ENCODE measurements at places on chromosomes 11 and 22. TPM values are rescaled to one million over a fixed set of nuclear protein-coding genes. Genes with fewer than 3 reads are reported as not detected.

The KIAA1671 gene
- 22.8 TPM for polyA plus RNA-seq

DNA sequence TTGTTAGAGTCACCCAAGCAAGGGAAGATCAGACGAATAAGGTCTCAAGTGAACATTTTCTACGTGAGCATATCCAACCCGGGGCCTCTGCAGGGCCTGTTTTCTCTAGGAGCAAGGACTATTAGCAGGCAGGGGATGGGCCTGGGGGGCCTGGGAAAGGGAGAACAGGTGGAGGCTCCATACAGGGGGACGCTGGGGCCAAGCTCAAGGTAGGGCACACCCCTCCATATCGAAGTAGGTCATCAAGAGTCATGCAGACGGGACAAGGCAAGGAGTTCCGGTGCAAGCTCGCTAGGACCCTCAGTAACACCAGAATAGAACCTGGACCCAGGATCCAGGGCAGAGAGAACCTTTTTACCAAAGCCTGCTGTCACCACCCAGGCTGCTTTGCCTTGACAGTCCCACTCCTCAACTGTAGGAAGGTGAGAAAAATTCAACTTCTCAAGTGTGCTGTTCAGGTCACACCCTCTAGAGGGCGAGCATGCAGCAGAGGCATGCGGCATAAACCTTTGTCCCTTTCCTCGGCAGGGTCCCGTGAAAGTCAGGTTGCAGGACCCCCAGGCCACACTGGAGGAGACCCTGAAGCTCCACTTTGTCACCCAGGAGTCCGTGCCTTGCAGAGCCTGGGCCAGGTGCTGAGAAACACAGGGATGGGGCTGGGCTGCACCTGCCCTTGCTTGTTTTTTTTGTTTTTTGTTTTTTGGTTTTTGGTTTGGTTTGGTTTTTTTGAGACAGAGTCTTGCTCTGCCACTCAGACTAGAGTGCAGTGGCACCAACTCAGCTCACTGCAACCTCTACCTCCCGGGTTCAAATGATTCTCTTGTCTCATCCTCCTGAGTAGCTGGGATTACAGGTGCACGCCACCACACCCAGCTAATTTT is 8.6 kb upstream of the APOBEC3B start:
- DNase-seq, result peak; percentile 38

The SPTBN2 gene
- polyA plus RNA-seq, result 1.9 TPM

DNA sequence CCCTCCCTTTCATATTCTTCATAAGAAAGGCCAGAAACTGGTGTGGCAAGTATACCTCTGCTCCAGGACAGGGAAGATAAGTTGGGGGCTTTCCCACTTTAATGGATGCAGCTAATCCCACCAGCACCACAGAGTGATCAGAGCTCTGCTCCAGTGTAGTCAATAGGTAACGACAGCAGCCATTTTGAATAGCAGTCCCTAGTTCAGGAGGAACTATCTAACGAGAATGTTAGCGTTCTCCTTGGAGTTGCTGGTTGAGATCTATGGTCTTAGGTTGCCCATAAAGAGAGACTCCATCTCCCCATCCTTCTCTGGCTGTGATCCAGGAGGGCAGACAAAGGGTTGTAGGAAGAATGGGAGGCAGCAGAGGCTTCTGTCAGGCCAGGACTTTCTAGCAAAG is 64.0 kb upstream of the CCDC90B start:
- no peak for DNase-seq

DNA sequence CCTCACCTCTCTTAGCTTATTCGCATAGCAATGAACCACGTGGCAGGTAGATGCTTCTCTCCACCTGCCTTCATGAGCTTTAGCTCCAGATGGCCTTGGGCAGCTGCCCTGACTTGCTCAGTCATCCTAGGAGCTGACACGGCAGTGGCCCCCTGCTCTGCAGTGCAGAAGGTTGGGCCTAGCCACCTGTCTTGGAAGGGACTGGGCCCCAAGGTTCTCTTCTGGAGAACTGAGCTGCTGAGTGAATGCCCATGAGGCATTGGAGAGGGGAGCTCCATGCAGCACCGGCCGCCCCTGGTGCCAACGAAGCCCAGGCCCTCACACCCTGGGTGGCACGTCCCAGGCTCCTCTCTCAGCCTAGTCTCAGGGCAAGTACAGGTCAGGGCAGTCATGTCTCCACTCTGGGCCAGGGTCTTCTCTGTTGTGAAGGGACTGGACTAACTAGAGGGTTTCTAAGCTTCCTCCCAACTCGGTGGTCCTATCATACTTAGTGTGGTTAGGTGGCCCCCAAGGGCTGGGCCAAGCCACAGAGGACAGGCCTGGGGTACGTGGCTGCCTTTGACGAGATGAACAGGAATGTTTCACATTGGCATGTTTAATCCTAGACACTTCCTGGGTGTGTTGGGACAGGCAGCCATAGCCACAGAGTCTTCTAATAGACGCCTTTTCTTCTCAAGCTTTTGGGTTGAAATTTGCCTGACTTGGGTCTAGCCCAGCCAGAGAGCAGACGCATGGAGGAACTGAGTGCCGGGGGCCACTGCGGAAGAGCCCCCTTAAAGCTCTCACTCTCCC is 47.9 kb downstream of the ALX4 start:
- no peak for DNase-seq

- no peak for DNase-seq
Observed at GRCh38 chr11:130872981-130873380, 43.3 kb downstream of the SNX19 start.

DNA sequence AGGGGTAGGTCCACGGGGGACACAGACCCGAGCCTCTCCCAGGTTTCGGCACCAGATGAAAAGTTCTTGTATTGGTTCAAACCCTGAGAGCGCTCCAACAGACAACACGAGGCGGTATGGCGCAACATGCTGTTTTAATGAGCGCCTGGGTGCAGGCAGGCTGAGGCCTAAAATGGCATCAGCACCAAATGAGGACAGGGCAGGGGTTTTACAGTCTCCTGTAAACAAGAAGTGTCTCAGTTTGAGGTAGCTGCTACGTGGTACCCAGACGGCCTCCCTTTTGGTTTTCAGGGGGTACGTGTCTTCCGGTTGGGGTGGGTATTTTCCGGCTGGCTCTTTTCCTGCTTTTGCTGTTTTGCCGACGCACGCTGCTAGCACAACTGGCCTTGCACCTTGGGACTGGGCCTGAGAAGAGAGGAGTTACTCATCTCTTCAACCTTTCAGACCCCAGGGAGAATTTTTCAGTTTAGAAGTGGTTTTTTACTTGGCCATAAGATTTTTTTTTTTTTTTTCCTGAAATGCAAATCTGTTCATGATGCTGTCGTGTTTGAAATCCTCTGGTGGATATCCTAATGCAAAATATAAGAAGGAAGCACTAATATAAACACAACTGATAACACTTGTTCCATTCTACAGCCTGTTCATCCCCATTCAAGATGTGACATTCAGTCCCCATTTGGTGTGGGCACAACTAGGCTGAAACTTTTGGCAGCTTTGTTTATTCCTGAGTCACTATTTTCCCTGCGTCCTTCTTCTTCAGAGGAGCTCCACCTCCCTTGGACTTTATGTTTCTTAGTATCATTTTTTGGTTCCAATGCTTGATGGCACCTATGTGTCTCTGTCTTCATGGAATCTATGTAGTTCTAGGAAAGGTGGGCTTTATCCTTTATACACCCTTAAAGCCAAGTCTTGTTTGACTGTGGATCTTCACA is 6.5 kb downstream of the PPFIBP2 start:
- no peak for DNase-seq

DNA sequence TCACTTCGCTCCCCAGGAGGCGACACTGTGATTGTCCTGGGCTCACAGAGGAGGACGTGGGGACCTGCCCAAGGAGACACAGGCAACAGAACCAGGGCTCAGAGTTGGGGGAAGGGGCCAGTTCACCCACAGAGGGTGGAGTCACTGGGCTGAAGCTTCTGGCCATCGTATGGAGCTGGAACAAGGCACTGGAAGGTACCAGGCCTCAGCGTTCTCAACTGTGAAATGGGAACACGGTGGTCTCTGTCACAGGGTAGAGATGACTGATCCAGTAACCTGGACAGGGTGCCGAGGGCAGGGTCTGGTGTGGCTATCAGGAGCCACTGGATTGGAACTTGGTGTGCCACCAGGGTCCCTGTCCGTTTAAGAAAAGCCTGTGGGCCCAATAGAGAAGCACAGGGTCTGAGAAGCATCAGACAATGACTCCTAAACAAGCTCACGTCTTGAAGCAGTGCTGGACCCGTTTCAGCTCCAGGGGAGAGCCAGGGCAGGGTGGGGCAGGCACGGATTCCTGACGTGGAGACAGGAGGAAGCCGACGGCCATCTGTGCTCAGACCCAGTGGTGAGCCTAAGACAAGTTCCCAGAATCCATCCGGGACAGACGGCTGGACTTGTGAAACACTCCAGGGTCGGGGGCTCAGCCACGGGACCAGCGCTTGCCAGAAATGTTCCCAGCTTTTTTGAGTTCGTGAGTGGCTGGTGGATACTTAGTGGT is 25.0 kb upstream of the KCNQ1OT1 start:
- peak; percentile 66 for DNase-seq

GRCh38 chr11:71212871-71213559 is 39.4 kb downstream of the SHANK2 start:
- no peak for DNase-seq

- DNase-seq, result no peak
Observed at GRCh38 chr11:86144846-86145245, 76.0 kb upstream of the PICALM start.

DNA sequence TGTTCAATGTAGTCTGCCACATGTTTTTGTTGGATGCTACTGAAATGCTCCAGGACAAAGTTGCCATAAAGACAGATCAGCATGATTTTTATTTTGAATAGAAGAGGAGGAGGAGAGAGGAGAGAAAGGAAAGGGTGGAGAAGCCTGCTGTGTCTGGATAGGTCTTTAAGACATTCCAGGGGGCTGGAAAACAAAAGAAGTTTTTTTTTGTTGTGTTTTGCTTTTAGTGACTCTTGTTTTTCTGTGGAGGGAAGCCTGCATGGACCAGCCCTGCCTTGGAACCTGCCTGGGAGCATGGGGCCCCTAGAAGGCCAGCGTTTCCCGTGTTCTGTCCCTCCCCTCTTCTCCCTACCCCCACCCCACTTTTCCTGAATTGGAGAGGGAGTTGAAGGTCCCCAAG is 2.3 kb downstream of the TSPAN18 start:
- no peak for DNase-seq

- DNase-seq, result no peak
Observed at GRCh38 chr22:31160328-31160978, 471 bp downstream of the RNF185 start.

DNA sequence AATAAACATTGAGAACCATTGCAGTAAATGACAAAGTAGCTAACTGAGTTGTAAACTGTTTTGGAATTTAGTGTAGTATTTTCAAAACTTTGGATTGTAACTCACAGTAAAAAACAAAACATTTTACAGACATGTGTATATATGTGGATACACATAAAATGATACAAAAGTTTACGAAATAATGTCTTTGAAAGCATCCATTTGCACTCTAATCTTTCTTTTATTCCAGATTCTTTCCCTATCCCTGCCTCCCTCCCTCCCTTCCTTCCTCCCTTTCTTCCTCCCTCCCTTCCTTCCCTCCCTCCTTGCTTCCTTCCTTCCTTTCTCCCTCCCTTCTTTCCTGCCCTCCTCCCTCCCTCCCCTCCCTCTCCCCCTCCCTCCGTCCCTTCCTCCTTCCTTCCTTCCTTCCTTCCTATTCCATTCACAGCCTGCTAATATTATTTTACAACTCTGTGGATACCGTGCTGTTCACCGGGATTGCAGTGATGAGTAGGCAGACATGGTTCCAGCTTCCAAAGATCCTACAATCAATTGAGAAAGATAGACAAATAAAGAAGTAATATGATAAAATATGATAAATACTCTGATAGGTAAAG is 3.5 kb downstream of the RRM1 start:
- no peak for DNase-seq

The OR51F1 gene
- polyA plus RNA-seq, result not detected

GRCh38 chr11:91219535-91219934 is 996.7 kb upstream of the CHORDC1 start:
- no peak for DNase-seq

The MMP27 gene
- 0.12 TPM for polyA plus RNA-seq

DNA sequence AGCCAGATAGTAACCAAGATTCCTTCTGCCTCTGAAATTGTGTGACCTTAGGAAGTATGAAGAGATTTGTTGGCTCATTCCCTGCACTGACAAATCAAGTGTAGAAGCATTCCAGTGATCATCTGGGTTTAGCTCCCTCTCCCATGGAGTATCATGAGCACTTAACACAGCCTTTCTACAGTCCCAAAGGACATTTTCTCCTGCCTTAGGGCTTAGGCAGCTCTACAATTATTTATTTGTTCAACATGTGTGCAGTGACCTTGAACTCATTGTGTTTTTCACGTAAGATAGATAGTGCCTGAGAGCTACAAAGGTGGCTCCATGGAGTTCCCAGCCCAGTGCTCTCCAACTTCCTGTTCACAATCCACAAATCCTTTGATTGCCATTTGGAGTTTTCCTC is 94.8 kb upstream of the FAT3 start:
- DNase-seq, result no peak

GRCh38 chr11:105696000-105696399 is 86.1 kb downstream of the GRIA4 start:
- no peak for DNase-seq

DNA sequence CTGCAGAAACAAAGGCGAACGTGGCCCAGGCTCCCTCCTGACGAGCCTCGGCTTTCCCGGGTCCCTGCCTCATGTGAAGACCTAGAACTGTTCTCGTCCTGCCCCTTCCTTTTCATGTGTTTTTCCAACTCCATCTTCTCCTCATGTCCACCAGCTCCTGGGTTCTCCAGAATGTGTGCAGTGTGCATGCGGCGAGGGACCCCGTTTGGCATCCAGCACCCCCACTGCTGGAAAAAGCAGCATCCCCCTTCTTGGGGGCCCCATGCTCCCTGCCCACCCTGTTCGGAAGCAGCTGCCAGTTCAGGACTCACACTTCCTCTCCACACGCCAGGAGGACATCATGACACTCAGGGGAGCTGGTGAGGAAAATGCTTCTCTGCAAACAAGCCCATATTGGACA is 313.5 kb downstream of the BRD1 start:
- DNase-seq, result no peak

- DNase-seq, result peak; percentile 51
Observed at GRCh38 chr11:67267188-67268080, 1.2 kb downstream of the GRK2 start.

The MMP1 gene
- polyA plus RNA-seq, result 0.25 TPM

DNA sequence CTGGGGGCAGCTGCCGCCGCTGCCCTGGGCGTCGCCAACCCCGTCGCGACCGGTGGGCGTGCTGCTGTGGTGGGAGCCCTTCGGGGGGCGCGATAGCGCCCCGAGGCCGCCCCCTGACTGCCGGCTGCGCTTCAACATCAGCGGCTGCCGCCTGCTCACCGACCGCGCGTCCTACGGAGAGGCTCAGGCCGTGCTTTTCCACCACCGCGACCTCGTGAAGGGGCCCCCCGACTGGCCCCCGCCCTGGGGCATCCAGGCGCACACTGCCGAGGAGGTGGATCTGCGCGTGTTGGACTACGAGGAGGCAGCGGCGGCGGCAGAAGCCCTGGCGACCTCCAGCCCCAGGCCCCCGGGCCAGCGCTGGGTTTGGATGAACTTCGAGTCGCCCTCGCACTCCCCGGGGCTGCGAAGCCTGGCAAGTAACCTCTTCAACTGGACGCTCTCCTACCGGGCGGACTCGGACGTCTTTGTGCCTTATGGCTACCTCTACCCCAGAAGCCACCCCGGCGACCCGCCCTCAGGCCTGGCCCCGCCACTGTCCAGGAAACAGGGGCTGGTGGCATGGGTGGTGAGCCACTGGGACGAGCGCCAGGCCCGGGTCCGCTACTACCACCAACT is 1.0 kb downstream of the FUT4 start:
- DNase-seq, result peak; percentile 21

All from ovary (tissue), 10 donors.